Suppressor macrophage treated with lipopolysaccharide for 4 hours (primary cell): ENCODE measurements at places on chromosomes 1 and 21.
A peak's percentile ranks its signal among the peaks of the same experiment; 100 is the strongest.

DNA sequence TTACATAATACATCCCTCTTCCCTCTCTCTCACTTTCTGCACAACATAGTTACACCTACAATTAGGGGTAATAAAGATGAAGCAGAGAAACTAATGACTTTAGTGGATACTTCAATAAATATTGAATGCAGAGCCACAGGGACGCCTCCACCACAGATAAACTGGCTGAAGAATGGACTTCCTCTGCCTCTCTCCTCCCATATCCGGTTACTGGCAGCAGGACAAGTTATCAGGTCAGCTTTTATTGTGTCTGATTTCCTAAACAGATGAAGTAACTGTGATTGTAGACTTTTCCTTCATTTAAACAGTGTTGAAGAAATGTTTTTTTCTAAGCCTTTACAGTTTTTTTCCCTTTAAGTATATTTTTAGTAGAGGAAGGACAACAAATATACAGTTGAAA is 281.6 kb downstream of the TPR start:
- no peak for DNase-seq

GRCh38 chr1:31381394-31382294 is 8.8 kb upstream of the FABP3 start:
- no peak for DNase-seq

DNA sequence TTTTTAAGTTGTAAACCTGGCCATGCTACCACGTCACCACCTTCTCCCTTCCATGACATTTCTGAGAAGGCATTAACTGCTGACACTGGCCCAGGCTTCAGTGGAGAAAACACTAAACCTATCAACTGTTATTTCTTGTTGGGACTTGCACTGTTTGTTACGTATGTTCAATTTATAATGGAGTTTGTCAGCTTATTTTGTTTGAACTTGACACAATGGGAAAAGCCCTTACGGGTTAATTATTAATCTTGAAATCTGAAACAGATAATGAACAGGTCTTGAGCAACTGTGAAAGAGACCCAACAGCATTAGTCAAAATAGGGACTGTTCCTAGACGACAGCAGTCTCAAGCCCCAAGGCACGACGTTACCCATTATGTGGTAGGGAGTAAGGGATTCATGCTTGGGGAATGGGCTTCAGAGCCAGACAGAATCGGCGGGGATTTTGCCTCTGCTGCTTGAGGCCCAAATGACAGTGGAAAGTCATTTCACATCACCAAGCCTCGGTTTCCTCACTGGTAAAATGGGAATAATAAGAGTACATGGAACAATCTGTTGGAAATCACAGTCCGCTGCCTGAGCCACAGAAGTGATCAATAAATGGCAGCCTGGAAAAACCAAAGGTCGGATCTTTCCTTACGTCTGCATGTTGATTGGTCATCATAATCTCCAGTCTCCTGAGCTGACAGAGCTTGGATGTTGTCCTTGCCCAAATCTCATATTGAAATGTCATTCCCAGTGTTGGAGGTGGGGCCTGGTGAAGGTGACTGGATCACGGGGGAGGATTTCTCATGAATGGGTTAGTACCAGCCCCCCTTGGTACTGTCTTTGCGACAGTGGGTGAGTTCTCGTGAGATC is 44.5 kb downstream of the TIAM1 start:
- DNase-seq = no peak

DNA sequence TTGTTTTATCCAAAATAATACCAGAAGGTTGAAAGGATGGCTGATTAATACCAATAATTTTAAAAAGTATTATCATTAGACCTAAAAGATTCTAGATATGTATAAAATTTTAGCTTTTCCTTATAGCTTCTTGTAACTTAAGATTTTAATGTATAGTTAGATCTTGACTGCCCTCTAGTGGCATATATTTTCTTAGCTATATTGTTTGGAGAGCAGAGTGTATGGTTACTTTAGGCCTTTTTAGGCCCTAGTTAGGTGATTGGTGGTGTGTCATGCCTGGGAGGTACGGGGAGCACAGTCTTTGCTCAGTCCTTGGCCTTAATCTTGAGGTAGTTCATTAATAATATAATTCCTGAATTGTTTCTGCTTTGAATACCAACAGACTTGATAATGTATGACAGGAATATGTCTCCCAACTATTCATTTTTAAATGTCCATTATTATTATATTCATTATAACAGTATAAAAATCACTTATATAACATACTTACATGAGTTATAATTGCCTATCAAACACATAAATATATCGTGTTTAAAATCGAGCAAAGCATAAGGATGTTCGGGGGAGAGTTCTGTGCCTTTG is 328.4 kb downstream of the ZP4 start:
- DNase-seq = peak; percentile 82

- DNase-seq = no peak
Observed at GRCh38 chr1:101846820-101847219, 149.9 kb downstream of the OLFM3 start.

- DNase-seq = no peak
Observed at GRCh38 chr1:169138866-169139670, 32.6 kb downstream of the ATP1B1 start.

DNA sequence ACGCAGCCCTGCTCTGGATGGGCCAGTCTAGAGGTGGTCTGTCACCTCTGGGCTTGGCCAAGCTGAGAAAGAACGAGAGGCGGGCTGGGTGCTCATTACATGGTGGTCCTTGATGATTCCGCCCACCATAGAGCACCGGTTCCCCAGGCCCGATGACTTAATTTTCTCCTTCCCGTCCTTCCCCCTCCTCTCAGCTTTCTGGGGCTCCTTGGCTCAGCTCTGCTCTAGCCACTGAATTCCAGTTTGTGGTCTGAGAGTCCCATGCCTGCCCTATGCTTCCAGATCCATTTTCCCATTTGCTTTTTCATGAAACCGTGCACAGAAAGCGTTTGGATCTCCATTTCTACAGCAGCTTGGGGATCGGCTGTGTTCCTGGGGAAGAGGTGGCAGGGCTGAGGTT is 318.5 kb upstream of the C1orf174 start:
- DNase-seq = no peak

GRCh38 chr1:239125027-239125426 is 261.3 kb upstream of the CHRM3 start:
- no peak for DNase-seq

GRCh38 chr1:116112388-116113140 is 1.4 kb downstream of the MAB21L3 start:
- no peak for DNase-seq

- DNase-seq = peak; percentile 23
Observed at GRCh38 chr1:147515045-147515869, 26.0 kb upstream of the BCL9 start.

DNA sequence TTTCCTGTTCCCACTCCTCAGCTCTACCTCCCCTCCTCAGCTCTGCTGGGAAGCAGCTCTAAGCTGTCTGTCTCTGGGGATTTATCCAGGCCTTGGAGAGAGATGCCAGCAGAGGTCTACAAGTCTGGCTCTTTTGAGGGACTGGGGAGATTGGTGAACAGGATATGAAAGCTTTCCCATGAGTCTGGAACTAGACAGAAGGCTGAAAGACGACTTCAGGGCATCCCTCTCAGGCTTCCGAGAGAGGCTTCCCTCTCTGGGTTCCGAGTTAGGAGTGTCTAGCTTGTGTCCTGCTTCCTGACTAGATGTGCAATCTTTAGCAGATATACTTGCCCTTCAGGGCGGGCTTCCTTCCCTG is 733 bp downstream of the TMEM35B start:
- DNase-seq = no peak
